ENCODE measurements at places on chromosomes 2 and 18.

DNA sequence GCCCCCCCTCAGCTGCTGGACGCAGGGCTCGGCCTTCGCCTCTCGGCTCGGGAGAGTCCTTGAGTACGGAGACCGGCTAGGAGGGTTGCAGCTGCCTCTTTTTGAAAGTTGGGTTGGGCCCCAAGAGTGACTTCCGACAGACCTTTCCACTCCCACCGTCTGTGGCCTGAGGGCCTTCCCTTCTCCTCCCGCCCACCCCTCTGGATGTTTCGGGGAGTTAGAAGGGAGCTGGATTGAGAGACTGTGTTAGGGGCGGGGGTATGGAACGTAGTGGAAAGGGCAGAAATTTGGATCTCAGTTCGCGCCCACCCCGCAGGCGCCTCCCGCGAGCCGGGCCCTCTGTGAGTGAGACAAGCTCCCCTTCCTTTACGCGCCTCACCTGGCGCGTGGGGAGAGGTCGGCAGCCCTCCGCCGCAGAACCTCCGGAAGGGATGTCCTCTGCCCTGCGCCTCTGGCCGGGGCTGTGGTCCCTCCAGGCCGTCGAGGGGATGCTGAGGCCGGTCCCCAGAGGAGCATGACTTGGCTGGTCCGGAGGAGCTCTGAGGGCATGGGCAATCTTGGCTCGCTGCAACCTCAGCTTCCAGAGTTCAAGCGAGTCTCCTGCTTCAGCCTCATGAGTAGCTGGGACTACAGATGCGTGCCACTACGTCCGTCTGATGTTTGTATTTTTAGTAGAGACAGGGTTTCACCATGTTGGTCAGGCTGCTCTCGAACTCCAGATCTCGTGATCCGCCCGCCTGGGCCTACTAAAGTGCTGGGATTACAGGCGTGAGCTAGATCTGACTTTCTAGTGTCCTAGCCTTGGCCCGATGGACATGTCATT, 15.9 kb downstream of the C2orf74 start:
- peak; percentile 32 for DNase-seq

GRCh38 chr2:217638031-217638430, 364.8 kb downstream of the TNS1 start:
- DNase-seq = no peak

DNA sequence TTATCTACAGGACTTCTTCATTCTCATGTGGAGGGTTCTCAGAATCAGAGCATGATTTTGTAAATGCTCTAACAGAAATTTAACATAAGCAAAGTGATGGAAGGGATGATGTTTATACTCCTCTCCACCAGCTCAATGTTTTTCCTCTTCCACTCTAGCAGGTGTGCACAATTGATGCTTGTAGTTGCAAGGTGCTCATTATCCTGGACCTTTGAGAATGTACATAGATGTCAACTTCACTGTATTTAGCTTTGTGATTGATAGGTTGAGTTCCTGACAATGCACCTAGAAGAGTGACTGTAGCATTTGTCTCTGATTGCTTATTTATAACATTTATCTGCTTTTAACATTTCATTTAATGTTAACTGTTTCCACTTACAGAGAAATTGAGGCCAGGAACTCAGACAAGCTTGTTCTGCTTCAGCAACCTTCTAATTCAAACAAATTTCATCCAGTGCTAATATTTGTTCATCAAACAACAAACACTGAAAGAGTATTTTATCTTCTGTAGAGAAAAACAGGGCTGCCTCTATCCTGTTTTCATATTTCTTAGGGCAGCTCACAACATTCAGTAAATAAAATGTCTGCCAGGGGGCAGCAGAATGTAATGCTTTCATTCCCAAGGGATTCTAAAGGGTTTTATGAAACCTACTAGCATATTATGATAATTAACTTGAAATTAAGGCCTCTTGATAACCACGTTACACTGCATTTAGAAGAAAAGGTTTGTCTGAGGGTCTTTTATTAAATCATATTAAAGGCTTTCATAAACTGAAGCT, 127.9 kb upstream of the NOL4 start:
- no peak for DNase-seq

DNA sequence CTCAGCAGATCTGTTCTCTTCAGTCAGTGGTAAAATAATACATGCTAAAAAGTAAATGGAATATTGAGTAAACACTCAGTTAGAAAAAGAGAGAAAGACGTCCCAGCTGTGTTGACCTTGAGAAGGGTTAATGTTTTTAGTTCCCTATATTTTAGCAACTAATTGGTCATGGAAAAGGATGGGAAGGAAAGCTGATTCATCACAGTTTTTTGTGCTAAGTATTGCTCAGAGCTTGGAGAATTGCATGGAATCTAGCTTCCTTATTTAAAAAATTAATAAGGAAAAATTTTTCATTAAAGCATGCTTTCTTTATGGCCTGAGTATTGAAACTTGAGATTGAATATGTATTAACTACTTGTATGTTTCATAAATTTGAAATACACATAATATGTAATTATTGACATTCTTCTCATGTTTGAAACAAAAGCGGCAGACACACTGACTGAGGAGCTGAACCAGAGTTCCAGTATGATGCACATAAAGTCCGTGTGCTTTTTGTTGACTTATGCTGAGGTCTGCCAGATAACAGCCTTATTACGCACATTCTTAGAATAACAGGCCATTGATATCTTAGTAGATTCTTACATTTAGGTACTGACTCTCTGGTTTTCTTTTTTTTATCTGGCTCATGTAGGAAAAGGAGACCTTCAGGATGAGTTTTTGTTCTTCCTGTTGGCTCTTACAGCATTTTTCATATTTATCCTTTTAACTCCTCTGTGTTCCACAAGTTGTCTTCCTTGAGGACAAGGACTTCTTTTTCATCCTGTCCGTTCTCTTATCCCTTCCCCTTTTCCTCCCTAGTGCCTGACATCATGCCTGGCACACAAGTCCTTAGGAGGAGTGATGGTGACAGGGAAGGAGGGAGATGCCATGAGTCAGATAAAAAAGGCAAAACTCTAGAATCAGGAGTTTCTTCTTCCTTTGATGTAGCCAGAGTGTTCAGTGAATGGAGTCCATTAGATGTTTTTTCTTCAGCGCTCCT, 194.1 kb downstream of the PTPRM start:
- DNase-seq = no peak

DNA sequence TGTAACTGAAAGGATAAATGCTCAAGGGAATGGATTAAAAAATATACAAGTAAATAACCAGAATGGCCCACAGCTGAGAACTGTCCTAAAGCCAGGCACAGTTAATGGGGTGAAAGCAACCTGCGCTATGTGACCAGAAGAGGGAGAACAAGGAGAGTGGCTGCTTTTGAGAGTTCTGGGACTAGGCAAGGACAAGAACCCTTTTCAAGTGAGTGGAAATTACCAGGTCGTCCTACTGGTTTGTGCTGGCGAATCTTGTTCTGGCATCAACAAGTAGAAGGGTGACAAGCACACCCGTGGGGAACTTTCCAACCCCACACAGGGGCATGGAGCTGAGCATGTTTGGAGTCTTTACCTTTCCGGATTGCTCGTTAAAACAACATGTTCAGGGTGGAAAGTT, 82.8 kb downstream of the TMEM17 start:
- no peak for DNase-seq

DNA sequence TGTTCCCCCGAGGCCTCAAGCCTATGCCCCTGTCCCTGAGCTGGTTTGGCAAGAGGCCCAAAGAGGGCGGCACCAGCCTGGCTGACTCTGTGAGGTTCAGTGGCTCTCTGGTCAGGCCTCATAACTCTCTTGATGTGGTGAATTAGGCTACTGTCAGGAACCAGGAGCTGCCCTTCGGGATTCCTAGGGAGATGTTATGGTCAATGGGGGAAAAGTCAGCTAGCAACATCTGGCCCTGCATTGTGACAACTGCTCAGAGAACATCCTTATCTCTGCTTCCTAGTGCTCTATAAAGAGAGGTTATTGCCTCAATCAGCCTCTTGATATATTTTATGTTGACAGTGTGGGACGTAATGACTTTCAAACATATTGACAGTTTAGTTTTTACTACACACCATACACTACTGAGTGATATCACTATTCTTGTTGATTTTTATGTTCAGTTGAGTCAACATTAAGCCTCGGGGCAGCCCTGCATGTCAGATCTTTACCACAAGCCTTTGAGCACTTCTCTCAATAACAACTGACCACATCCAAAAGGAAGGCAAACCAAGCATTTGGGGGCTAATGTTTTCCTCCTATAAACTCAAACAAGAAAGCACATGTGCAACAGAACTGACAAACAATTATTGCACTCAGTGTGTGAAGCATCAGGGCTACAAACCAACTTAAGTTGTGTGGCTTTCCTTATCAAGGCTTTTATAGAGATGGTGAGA, 448.3 kb upstream of the SLC14A2 start:
- no peak for DNase-seq

DNA sequence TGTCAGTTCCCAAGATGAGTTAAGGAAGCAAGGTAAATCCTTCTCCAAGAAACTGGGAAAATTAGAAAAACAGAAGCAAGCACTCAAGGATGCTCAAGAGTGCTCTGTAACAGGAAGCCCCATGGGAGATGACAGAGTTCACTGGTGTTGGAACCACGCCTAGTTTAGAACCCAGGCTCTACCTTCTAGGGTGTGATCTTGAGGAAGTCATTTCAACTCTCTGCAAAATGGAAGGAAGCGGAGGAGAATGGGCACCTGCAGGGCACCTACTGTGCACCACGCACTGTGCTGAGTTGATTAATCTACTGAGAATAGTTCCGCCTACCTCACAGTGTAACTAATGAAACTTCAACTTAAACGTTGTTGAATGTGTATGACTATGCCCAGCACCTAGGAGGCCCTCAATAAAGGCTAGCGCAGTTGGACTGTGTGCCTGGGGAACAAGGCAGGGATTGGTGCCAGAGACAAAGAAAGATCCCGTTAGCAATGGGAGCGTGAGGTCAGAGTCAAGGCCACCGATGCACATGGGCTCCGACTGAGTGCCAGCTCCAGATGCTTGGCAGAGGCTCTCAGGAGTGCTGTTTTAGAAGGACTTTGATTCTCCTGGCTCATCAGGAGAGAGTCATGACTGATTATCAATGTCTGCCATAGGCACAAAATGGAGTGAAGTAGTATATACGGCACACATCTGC, 93.7 kb downstream of the MAPK4 start:
- no peak for DNase-seq

- DNase-seq = no peak
Measured at GRCh38 chr2:207200136-207200535, 34.4 kb upstream of the KLF7 start.

DNA sequence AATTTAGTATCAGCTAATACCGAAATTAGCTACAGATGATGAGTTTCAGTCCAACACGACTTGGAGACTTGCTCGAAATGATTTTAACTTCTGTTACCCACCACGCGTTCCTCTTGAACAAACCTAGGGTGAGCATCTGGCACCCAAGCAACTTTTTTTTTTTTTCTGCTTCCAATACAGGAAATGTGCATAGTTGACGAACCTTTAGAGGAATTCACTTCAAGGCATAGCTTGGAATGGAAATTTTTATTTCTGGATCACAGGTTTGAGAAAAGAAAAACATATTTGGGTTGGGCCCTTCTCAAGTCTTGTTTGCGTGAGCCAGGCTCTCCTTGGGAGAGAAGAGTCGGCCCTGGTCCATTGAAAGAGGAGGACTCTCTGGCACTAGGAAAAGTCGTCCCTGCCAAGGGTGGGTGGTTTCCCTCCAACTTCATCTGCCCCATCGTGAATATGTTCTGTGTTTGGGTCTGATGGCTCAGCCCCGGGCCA, 37.4 kb upstream of the RPL31 start:
- no peak for DNase-seq

GRCh38 chr2:161238560-161239325, 69.5 kb upstream of the PSMD14 start:
- peak; percentile 53 for DNase-seq
